Left renal pelvis (tissue), 4 donors: ENCODE measurements at places on chromosomes 5 and 9.

- DNase-seq: no peak
These were observed 132.9 kb downstream of the MVB12B start for GRCh38 chr9:126459546-126459945.

DNA sequence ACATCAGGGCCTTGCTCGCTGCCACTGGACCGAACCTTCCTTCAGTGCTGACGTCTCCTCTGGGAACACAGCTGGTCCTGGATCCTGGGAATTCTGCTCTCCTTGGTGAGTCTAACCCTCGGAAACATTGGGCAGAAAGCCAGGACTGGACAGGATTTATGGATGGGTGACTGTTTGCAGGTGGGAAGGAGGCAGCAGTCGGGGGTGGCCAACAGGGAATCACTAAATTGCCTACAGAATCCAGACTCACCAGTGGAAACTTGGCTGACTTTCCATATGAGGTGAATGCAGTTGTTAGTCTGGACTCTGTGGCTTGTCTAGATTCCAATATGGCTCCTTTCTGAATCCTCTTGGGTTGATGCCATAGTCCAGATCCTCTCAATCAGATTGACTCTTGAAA lies 203.1 kb downstream of the SAXO1 start:
- no peak for DNase-seq

DNA sequence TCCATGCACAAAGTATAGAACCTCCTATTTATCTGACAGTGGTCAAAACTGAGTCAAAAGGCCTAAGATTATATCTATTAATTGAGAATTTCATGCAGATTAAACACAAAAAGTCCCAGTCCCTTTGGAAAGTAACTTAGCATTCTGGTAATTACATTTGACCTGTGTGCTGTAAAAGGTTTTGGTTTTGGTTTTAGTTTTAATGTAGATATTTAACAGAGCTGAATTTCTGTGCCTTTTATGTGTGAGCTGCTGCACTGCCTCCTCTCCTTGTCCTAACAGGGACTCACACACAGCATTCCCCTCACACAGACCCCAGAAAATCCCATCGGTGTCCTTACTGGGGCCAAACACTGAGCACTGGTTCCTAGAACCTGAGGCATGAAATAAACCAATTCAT lies 31.0 kb upstream of the FSD1L start:
- no peak for DNase-seq

DNA sequence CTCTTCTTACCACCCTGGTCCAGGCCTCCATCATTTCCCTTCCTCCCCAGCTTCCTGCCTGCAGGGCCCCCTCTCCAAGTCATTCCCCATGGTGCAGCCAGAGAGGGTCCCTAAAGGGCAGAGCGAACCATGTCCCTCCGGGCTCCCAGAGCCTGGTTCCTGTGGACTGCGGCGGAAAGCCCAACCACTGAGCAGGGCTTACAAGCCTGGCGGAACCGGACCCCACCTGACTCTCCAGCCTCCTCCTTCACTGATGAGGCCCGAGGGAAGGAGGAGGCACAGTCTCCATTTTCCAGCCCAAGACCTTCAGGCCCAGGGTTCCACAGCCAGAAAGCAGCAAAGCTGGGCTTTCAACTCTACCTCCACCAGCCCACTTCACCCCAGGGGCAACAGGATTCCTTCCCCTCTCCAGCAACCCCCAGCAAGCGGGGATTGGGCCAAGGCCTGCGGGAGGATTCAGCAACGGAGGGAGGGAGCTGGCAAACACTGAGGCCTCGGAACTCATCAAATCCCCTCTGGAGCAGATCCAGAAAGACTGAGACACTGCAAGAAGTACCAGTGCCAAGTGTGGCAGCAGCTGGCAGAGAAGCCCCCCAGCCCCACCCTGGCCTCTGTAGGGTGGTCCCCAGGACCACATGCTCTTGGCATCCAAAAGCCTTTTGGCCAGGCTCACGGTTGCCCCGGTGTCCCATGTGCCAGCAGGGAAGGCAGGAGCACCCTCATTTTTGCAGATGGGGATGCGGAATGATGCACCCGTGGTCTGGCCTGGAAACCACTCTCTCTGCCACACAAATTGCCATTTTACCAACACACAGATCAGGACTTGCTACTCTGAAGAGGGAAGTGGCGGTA lies 3.1 kb downstream of the FAM163B start:
- no peak for DNase-seq

DNA sequence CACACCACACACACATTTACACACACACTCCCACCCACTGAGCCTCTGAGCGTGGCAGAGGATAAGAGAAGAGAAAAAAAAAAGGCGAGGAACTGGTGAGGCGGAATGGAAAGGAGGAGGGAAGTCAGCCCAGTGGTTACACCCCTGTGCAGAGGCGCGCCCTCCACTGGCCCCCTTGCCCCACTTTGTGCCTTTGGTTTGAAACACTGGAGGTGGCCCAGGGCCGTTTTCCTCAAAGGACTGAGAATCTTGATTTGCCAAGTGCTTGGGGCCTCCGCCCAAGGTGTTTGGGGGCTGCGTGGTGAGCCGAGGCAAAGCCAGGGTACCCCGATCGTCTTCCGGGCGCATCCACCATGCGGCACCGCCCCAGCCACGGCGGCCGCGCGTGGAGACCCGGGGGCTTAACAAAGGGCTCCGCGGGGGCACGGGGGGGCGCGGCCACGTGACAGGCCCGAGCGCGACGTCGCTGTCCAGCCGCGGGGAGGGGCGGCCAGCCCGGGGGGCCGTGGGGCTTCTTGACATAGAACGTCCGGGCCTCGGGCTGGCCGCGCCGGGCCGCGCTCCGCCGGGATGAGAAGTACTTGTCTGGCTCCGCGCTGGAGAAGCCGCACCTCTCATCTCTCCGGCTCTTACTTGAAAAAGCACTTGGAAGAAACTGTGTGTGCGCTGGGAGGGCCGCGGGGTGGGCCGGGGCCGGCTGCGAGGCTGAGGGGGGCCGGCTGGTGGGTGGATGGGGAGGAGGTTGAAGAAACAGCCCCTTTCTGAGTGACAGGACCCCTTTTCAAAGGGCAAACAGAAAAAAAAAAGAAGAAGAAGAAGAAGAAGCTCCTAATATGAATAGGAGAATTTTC lies 21.0 kb downstream of the NR2F1 start:
- DNase-seq: no peak

GRCh38 chr5:64707191-64707590 lies 16.9 kb downstream of the SHISAL2B start:
- no peak for DNase-seq

DNA sequence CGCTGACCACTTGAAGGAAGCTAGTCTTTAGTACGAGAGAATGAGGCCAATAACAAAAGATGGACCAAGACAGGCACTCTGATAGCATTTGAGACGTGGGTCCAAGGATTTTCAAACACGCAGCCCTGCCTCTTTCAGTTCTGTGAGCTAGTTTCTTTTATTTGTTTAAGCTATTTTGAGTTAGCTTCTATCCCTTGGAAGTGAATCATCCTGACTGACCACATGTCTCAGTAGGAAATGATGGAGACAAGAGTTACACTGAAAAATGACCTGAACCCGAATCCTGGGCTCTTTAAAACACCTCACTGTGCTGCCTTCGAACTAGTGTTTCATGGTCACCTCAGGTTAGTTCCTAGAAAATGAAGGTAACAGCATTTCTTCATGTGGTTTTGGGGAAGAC lies 9.9 kb downstream of the TEK start:
- no peak for DNase-seq
